ENCODE measurements at places on chromosomes 13 and 19.

DNA sequence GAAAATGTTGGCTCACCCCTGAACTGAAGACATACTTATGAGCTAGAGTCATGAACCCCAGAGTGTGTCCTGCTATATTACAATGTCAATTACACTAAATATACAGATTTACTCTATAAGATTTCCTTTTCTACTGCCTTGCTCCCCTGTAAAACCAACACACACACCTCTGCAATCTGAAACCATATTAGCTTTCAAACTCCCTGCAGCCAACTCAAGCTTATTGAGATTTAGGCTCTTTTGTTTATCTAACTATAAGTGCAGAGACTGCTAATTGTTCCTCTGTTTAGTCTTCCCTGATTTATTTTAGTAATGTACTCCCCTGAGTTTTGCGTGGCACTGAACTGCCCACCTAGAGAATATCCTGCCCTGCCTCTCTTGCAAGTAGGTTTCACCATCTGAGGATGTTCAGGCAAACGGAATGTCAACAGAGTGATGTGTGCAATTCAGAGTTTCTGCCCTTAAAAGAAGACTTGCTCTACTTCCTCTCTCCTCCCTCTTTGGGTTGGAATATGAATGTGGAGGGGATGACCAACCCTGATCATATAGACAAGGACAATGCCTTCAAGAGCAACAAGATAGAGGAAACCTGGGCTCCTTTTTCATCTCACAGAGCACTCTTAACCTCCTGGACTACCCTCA is 22.3 kb downstream of the FAM216B start:
- no peak for DNase-seq

GRCh38 chr13:99075268-99076191 is 97.7 kb upstream of the DOCK9 start:
- DNase-seq = no peak

DNA sequence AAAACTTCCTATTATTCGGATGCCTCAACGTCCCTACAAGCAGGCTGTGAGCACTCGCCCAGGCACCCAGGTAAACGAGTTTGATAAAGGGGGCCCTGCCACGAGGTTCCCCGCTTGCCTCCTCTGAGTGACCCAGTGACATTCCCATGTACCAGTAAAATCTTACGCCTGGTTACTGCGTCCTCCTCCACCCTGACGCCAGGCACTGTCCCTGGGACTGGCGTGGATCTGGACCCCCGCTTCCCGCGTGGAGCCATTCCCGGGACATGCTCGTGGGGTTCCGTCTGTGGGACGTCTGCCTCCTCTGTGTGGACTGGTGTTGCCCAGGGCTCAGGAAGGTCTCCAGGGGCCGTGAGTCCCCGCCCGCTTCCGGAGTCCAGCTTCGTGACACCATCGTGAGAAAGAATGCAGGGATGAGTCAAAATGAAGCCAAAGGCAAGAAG is 407 bp upstream of the ZNF550 start:
- DNase-seq = no peak

DNA sequence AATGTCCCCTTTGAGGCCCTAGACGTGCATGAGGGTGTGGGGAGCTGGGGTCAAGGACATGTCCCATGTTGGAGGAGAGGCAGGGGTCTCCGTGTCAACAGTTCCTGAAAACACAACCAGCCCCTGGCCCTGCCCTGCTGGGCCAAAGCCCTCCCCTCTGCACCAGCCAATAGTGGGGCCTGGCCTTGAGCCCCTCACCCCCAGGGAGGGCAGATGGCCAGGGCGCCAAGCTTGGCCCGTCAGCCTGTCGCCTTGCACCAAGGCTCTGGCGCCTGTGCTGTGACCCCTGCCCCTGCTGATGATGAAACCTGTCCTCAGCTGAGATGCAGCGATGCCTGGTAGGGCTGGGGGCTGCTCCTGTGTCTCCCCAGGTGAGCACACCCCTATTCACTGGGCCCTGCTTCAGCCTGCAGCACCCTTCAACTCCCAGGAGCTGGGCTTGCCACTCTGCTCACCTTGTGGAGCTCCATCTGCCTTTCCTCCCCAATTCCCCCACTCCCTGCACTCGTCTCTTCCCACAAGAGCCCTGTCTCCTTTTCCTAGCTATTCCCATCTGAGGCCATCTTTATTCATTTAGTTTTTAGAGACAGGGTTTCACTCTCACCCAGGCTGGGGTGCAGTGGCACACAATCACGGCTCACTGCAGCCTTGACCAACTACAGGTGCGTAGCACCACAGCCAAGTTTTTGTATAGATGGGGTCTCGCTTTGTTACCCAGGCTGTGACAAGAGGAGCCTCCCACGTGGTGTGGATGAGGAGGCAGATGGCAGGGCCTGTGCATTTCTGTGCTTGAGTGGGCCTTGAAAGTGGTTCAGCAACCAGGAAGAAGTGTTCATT is 2.1 kb upstream of the HAMP start:
- DNase-seq = no peak

DNA sequence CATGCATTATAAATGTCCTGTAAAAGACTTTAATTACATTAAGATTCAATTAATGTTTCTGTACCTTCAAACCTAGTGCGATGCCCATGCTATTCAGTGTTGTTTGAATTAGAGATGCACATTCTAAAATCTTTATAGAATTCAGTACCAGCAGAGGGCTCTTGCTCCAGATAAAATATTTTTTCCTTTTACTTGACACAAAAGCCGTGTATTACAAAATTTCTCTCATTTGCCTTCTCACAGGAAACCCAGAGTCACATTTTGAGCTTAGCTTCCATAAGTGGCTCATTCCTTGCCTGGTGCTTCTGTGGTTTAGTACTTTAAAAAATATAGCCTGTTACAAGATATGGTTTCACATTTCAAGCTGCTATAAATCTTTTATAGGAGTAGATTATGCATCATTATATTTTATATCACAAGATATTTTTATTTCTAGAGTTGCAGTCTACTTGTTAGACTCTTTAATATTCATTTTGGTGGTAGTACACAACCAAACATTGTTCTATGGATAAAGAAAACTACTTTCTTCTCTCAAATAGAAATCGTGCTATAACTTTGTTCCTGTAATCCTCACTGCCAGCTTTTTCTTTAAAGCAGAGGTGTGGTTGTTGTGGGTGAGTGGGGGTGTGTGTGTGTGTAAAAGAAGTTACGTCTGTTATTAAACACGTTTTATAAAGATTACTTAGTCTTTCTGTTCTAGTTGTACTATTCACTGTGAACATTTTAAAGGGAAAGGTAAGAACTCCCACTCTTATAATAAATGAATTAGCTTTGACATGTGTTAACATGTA is 101.4 kb downstream of the RNF17 start:
- DNase-seq = no peak

GRCh38 chr19:41308450-41309179 is 1.4 kb upstream of the CCDC97 start:
- peak; percentile 85 for DNase-seq

- no peak for DNase-seq
These were observed 59.0 kb downstream of the SERP2 start for GRCh38 chr13:44432650-44433049.

Measured in activated T-helper 1 cell treated with Interleukin-2 at 50 U/mL for 16 hours (primary cell).